Omental fat pad (tissue), 4 donors: ENCODE measurements at places on chromosomes 7 and 10.

GRCh38 chr10:107415446-107415845 is 250.9 kb upstream of the SORCS1 start:
- no peak for DNase-seq

- DNase-seq, result peak; percentile 13
Measured at GRCh38 chr7:44144968-44145478, 3.9 kb upstream of the MYL7 start.

GRCh38 chr7:156889089-156889488 is 3.9 kb downstream of the LMBR1 start:
- no peak for DNase-seq

DNA sequence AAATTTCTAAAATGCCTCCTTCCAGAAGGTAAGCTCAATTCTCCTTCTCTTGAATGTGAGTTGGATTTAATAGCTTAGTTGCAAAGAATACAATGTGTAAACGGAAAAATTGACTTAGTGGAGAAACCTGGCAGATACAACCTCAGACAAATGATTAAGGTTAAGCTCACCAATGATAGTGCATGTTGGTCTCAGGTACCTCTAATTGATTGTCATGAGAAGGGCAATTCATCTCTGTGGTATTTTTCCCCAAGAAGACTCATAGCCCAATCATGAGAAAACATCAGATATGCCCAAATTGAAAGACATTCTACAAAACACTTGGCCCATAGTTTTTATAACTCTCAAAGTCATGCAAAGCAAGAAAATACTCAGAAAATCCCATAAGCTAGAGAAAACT is 36.2 kb upstream of the TMEM106B start:
- DNase-seq, result no peak

- no peak for DNase-seq
Measured at GRCh38 chr7:400901-401485, 111.0 kb downstream of the FOXL3 start.

DNA sequence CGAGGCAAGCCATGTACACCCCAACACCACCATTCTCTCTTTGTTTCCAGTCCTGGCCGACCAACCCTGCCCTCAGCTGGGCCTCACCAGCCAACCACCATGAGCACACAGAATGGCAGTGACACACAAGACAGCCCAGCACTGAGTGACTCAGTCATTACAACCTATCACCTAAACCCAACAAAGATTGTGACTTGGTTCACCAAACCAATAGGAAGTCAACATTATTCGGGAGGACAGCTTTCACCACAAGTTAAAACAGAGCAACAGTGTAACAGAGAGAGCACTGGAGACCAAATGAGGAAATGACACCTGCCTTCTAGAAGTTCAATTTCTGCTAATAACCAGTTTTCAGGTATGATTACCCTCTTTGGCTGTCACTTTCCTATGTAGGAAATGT is 72.1 kb downstream of the DNMBP start:
- no peak for DNase-seq

DNA sequence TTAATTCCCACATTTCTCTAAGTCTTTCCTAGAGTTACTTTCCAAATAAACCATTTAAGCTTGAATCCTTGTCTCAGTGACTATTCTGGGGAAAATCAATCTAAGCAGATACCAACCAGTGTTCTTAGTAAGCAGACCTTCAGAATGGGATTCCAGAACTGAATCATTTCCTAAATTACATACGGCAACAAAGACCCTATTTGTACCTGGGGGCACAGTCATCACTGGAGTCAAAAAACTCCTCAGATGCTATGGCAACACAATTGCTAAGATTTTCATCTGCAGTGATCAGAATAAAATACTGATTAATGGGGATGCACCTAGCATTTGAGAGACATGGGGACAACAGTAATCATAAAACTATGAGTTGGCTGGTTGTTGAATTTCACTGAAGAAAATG is 284.7 kb upstream of the HGF start:
- DNase-seq, result no peak

DNA sequence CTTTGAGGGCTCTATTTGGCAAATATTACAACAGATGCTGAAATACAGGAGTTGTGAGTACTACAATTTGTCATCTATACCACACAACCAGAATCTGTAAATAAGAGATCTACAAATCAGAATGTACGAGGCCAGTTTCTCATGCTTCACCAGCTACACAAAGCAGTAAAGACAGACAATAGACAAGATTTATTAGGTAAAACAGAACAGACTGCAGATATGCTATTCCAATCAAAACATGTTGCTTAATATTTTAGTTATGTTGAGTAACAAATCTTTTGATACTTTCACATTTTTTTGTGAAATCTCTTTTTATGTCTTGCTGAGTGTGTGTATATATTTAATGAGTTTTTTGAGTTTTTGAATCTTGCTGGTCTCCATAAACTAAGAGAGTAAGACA is 109.1 kb downstream of the CHCHD3 start:
- DNase-seq, result no peak

- peak; percentile 42 for DNase-seq
Measured at GRCh38 chr10:96719850-96720421, 378 bp downstream of the PIK3AP1 start.

- DNase-seq, result no peak
Measured at GRCh38 chr7:29274146-29275017, 79.8 kb downstream of the CHN2 start.

- DNase-seq, result no peak
Measured at GRCh38 chr7:70580161-70580560, 551.8 kb upstream of the GALNT17 start.

DNA sequence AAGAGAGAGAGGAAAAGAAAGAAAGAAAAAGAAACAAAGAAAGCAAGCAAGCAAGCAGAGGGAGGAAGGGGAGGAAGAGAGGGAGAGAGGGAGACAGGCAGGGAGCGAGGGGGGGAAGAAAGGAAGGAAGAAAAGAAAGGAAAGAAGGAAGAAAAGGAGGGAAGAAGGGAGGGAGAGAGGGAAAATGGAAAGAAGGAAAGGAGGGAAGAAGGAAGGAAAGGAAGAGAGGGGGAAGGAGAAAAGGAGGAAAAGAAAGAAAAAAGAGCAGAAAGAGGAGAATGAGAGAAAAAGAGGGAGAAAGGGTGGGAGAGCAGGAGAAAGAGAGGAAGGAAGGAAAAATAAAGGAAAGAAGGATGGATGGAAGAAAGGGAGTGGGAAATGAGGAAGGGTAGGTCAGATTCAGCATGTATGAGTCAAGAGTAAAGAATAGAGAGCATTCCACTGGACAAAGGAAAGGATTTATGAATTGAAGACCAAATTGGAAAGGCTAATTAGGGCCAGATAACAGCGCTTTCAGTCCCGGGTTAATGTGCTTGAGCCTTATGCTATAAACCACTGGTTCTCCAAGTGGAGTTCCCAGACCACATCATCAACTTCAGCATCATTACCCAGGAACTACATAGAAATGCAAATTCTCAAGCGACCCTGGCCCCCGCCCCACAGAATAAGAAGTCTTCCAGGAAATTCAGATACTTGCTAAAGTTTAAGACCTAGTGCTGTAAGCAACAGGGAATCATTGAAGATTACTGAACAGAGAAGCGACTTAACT is 85.1 kb downstream of the C10orf90 start:
- no peak for DNase-seq

DNA sequence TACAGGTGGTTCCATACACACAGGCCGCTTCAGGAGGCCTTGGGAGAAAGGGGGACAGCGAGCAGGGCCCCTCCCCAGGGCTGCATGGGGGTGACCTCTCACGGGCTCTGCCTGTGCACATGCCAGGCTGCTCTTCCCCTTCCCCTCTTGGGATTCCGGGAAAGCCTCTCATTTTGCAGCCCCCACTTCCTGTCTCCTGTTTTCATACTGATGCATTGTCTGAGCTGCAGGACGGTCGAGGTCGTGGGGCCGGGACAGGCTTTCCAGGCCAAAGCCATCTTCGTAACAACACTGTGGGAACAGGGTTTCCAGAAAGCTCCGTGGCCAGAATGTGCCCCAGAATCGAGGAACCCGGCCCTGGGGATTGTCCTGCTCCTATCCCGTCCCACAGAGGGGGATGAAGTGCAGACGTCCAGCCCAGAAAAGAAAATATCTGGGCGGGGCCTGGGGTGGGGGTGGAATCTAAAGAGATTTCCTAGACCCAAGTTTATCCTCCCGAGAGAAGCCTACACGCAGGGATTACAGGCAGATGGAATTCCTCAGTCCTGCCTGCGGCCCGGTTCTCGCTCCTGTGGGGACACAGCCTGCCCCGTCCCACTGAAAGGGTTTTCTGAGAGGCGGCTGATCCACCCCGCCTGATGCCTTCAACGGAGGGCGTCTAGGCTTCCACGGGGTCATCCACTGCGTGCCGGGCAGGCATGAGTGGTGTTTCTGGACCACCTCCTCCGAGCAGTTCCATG is 29.5 kb upstream of the DNAAF5 start:
- DNase-seq, result no peak

DNA sequence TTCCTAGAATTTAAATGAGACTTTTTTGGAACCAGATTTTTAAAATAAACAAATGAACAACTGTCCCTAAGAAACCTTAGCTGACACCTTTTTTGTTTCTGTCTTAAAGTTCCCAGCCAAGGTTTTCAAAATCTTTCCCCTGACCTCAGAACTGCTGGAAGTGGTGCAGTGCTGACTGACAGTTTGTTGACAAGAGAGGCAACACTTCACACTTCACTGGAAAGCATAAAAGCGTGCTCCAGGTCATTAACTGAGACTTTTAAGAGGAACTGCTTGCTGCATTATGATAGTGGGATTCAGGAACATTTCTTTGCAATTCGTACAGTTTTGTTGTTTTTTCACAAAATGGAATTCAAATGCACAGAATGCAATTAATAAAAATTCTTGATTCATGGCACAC is 36.2 kb downstream of the SYPL1 start:
- no peak for DNase-seq

DNA sequence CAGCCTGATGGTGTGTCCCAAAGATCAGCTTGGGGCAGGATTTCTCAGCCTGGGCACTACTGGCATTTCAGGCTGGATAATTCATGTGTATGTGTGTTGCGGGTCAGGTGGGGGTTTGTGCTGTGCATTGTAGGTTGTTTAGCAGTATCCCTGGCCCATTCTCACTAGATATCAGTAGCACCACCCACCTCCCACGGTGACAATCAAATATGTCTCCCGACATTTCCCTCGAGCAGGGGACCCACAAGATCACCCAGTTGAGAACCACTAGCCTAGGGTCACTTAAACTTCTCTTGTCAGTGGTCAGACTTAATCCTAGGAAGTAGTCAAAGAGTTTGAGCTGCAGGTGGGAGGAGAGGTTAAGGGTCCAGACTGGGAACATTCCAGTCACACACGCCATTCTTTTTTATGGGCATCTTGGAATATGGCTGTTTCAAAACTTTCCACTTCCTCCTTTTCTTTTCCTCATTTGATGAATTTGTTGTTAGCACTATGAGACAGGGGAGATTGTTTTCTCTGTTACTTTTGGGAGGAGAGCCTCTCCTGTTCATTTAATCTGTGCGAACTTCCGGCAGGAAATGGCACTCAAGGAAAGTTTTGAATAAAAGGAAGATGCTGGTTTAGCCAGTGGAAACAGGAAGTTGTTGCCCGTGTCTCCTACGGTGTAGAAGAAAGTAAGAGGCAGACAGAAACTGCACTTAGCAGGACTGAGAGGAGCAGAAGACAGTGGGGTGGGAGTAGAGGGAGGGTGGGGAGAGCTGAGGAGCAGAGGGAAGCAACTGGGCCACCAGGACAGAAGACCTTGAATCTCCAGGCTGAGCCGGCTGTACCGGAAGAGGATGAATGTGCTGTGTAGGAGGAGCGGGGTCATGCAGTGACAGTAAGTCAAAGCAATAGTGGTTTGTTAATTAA is 17.6 kb upstream of the EXOC6 start:
- no peak for DNase-seq

- no peak for DNase-seq
Measured at GRCh38 chr7:32494946-32495297, 367 bp upstream of the AVL9 start.

GRCh38 chr7:42426163-42426562 is 189.2 kb upstream of the GLI3 start:
- no peak for DNase-seq

DNA sequence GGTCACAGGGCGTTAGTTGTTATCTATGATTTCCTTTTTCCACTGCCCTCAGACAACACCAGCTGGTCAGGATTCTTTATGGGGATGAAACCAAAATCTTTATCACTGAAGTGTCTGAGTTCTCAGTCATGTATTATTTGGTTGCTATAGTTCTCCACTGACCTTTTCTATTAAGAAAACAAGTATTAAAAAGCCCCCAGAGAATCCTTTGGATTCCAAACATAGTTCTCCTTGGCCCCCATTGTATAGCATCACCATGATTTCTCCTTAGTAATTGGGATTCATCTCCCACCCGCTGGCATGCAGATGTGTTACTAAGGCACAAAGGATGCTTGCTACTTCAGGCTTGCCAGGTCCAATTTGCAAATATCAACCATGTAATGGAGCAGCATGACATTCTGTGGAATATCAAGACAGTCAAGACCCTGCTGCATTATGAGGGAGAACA is 94.3 kb downstream of the IQUB start:
- DNase-seq, result no peak

GRCh38 chr7:5237286-5237685 is 45.5 kb upstream of the SLC29A4 start:
- peak; percentile 31 for DNase-seq

GRCh38 chr7:29647020-29647654 is 83.5 kb downstream of the PRR15 start:
- no peak for DNase-seq

DNA sequence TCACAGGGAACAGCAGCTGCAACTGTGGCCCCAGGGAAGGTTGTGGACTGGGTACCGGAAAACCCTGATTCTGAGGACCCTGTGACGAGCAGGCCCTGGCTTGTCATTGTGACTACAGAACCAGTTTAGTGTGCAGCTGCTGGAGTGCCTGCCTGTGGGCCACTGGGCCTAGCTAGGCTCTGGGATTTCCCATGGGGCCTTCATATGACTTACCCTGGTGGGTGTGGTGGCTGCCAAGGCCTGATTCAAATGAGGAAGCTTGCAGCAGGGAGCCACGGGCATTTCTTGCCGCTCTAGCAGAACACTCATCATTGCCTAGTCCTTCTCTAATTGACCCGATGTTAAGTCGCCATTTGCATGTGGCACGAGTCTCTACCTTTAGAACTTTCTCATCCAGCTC is 14.7 kb upstream of the CAMK2G start:
- no peak for DNase-seq

DNA sequence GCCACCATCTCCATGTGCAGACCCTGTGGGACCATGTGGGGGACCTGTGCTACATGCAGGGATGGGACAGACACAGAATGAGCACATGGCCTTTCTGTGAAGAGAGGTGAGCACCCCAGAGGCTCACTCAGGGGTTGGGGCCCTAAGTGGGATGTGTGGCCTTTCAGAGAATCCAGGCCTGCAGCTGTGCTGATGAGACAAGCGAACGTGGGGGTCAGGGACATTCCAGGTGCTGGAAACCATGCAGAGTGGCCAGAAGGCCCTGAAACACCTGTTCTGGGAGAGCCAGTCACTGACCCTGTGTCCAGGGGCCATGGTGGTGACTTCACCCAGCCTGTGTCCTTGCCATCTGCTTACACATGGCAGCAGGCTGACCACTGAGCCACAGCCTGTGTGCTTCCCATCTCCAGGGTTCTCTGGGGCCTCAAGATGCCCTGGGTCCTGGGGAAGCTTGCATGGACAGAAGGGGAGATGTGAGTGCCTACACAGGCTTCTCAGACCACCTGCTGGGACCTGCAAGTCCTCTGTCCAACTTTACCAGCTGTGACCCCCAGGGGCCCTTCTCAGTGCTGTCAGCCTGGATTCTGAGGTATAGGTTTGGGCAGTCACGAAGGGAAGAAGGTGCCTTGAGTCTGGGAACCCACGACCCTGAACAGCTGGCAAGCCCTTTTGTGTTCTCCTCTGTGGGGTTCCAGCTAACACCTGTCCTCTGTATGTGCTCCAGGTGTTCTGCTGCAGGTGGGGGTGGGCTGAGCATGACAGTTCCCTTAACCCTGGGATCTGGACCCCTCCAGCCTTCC is 17.6 kb downstream of the RAMP3 start:
- no peak for DNase-seq

GRCh38 chr7:134850066-134850465 is 70.6 kb downstream of the CALD1 start:
- no peak for DNase-seq
